ENCODE measurements at places on chromosomes 11 and 22.
A peak's percentile ranks its signal among the peaks of the same experiment; 100 is the strongest.

GRCh38 chr11:105719073-105719822, 109.4 kb downstream of the GRIA4 start:
- no peak for DNase-seq

DNA sequence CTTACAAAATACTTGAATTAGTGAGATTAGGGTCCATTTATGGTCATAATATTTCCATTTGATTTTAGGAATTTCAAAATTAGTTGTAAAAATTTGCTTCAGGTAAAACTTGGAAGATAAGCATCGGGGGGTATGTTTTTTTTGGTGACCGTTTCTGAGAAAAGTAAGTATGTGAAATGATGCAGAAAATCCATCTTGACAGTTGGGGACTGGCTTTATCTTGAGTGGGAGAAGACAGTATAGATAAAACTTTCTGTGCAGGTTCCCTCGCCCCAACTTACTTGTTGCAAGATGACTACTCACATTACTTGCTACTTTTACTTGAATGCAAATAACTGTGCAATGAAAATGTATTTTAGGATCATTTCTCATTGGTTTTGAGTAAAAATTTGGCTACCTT, 49.5 kb downstream of the DNAJC24 start:
- no peak for DNase-seq

DNA sequence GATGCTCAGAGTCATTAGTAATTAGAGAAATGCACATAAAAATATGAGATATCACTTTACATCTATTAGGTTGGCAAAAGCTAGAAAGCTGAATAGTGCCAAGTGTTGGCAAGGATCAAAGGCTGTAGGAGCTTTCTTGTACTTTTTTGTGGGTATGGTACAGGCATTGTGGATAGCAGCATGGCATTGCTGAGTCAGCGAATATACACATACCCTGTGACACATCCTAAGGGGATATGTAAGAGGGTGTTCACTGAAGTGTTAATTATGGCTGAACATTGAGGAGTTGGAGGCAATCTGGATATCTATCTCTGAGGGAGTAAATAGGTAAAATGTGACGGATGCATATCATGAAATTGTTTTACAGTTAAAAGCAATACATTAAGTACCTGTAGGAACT, 27.0 kb upstream of the IL18BP start:
- DNase-seq, result no peak

GRCh38 chr11:133995066-133995465, 38.3 kb upstream of the IGSF9B start:
- DNase-seq, result no peak

GRCh38 chr11:66843776-66844495, 695 bp downstream of the RCE1 start:
- DNase-seq, result no peak

GRCh38 chr11:39174965-39175364, 2284.5 kb downstream of the LRRC4C start:
- DNase-seq, result no peak

DNA sequence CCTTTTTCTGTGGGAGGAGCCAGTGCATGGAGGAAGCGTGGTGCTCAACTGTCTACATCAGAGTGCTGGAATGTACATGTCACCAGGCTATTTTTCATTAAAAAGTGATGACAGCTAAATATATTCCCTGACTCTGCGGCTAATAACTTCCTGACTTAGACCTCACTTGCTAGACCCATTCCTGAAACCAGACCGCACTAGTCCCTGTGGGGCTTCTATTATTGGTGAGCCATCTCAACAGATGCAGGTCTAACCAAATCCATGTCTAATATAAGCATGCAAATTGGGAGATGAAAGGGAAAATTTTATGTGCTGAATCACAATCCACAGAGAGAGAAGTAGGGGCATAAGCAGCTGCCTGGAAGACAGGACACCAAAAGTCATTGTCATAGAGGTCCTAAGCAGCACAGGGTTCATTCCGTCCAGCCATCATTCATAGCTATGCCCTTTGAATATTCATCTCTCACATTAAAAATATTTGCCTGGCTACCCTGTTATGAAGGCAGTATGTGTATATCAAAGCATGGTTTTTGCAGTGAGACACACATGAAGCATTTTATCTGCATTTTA, 110.9 kb upstream of the BLID start:
- no peak for DNase-seq

GRCh38 chr11:26830218-26830617, 108.4 kb upstream of the SLC5A12 start:
- DNase-seq, result no peak

- no peak for DNase-seq
Observed at GRCh38 chr11:126917531-126918204, 82.9 kb downstream of the KIRREL3 start.

- no peak for DNase-seq
Observed at GRCh38 chr11:94880216-94880615, 93.1 kb downstream of the CWC15 start.

DNA sequence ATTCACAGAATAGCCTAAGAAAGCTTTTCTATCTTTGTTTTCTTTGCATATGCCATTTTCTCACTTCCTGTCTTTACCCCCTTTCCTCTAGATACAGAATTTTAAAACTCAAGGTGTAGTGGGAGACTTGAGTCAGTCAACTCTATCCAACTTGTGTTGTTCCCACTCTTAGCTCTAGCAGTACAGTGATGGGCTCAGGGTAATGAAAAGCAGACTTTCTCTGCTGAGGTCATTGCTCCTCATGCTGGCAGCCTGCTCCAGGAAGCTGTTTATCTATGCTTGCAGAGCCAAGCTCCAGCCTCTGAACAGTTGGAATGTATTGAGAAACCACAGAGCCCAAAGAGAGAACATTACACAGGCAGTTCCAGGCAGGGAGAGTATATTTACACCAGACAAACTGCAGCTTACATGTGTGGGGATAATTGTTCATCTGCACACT, 68.1 kb downstream of the CSTPP1 start:
- no peak for DNase-seq

- no peak for DNase-seq
Observed at GRCh38 chr11:95884376-95884775, 39.5 kb downstream of the MTMR2 start.

DNA sequence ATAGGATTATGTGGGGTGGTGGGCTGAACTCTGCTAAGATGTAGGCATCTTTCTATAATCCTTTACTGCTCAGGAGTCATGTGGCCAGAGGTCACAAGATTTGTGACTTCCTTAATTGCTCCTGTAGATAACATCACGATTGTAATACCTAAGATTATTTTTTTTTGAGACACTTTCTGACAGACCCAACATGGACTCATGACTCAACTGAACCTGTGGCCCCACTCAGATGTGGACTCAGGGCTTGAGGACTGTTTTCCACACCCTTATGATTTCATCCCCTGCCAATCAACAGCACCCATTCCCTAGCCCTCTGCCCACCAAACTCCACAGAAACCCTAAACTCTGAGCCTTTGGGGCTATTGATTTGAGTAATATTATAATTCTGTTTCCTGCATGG, 35.6 kb upstream of the MMP7 start:
- no peak for DNase-seq

GRCh38 chr11:117197006-117197405, 2.2 kb upstream of the TAGLN start:
- DNase-seq, result no peak

- no peak for DNase-seq
Observed at GRCh38 chr11:26025676-26026075, 306.3 kb upstream of the ANO3 start.

DNA sequence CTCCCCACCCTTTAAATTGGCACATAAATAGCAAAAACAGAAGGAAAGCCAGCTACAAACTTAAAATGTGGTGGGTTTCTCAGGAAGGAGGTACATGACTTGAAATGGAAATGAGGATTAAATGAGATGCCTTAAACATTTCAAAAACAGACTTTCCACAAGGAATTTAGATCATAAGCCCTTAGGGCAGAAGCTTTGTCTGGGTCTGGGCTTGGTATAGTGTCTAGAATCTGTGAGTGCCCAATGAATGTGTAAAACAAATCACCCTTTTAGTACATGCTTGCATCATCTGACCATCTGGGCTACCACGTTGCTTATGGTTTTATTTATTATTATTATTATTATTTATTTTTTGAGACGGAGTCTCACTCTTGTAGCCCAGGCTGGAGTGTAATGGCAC, 37.1 kb upstream of the CREB3L1 start:
- no peak for DNase-seq

DNA sequence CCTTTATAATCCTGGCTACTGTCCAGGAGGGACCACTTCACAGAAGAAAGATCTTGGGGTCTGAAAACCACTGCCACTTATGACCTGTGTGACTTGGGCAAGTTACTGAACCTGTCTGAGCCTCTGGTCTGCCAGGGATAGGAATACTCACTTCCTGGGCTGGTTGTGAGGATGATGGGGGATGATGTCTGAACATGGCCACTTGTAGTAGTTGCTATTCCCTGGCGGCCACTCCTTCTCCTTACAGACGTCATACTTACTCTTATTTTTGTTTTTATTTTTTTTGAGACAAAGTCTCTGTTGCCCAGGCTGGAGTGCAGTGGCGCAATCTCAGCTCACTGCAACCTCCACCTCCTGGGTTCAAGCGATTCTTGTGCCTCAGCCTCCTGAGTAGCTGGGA, 26.1 kb downstream of the CD82 start:
- DNase-seq, result no peak

- no peak for DNase-seq
Observed at GRCh38 chr22:44218071-44218470, 37.3 kb downstream of the PARVG start.

DNA sequence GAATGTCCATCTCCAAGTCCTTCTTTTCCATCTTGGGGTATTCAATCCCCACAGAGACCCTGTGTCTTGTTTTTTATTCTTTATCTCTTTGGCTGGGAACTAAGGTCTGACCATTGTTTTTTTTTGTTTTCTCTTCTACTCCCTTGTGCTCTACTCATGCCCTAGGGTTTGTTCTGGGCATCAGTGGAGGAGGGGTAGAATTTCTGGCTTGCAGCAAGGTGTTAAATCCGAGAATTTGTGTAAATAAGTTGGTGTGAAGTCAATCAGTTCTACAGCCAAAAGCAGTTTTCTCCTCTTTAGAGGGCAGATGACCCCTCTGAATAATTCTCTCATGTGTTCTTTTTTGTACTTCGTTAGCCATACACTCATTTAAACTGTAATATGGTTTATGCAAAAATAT, 10.7 kb downstream of the CECR2 start:
- no peak for DNase-seq

GRCh38 chr22:22865311-22866072, 22.1 kb upstream of the IGLL5 start:
- no peak for DNase-seq

DNA sequence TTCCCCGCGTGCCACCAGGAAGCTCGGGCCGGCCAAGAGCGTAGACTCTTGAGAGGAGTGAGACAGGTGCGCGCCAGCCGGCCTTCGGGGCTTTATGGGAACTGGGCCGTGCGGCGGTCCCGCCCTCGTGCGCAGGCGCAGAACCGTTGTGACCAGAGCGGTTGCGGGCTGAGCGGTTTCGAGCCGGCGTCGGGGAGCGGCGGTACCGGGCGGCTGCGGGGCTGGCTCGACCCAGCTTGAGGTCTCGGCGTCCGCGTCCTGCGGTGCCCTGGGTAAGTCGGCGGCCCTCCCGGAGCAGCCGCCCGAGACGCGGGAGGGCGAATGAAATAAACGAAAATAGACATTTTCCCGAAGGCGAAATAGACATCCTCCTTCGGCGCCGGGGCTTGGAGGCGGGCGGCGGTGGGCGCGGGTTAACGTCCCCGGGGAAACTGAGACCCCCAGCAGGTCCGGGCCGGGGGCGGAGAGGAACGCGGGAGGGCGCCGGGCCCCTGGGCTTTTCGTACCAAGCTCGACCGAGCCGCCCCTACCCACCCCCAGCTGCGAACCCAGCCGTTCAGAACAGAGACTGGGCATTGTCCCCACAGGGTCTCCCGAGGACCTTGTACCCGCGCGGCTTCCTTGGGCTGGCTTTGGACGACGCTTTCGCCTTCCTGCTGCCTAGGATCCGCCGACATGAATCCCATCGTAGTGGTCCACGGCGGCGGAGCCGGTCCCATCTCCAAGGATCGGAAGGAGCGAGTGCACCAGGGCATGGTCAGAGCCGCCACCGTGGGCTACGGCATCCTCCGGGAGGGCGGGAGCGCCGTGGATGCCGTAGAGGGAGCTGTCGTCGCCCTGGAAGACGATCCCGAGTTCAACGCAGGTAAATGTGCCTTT, at the start of gene ASRGL1:
TSS of gene ASRGL1 (plus strand) at position 146 of the 879 bp plus-strand sequence. CDS start at position 676, 530 bp downstream.
- DNase-seq, result peak; percentile 58

DNA sequence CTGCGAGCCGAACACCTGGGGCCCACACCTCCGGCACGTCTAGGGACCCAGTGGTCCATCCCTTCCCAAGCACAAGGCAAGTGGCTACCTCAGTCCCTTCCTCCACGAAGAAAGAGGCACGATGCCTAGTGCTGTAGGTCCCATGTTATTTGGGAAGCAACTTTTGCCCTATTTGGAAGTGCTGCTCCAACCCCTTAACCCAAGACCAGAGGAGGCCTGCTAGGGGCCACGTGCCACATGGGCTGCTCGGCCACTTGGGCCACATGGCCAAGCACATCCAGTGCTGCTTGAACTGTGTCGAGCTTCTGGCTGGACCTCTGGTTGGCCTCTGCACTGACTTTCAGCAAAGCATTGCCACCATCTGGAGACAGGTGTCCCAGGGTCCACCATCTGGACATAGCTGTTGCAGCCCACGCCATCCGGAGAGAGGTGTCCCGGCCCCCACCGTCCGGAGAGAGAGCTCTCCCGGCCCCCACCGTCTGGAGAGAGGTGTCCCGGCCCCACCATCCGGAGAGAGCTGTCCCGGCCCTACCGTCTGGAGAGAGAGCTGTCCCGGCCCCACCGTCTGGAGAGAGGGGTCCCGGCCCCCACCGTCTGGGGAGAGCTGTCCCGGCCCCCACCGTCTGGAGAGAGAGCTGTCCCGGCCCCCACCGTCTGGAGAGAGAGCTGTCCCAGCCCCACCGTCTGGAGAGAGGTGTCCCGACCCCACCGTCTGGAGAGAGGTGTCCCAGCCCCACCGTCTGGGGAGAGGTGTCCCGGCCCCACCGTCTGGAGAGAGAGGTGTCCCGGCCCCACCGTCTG, 6.5 kb upstream of the B4GALNT4 start:
- DNase-seq, result no peak

DNA sequence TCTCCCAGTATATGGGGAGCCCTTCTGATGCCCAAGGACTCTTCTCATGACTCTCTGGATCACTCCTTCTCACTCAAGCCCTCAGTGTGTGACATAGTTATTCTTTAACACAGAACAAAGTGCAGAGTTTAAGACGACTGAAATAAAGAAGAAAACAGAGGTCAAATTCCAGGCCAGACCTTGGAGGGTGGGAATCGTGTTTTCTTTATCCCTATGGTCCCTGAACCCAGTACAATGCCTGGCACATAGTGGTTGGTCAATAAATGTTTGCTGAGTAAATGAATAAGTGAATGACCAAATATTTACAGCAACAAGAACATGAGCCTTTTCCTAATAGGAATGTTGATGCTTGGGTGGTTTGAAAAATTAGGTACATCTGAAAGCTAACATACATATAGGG, 28.8 kb downstream of the VSTM5 start:
- no peak for DNase-seq

- no peak for DNase-seq
Observed at GRCh38 chr11:8917157-8917825, 6.3 kb downstream of the AKIP1 start.

- no peak for DNase-seq
Observed at GRCh38 chr11:2103668-2104523, 35.3 kb downstream of the IGF2 start.

GRCh38 chr11:27394781-27395228, 31.8 kb upstream of the CCDC34 start:
- DNase-seq, result no peak

GRCh38 chr11:1810761-1811160, 24.0 kb upstream of the SYT8 start:
- no peak for DNase-seq

Measured in activated T-helper 9 cell treated with anti-CD3 and anti-CD28 coated beads, Interleukin-2, amount 50 U/mL, for 16 hours (primary cell).